ENCODE measurements at places on chromosomes 6 and 20. TPM values are rescaled to one million over a fixed set of nuclear protein-coding genes. Genes with fewer than 3 reads are reported as not detected.

GRCh38 chr6:43228951-43229802, at the start of gene DNPH1:
Gene DNPH1 (minus strand): TSS chr6:43229481. CDS start chr6:43229456, 25 bp downstream.
- peaks cover 23% of the 10 kb centered on the region for H3K4me1 ChIP-seq
- H3K27ac ChIP-seq: peak within 1 kb of the TSS; percentile 79
- ATAC-seq: peak; percentile 94

DNA sequence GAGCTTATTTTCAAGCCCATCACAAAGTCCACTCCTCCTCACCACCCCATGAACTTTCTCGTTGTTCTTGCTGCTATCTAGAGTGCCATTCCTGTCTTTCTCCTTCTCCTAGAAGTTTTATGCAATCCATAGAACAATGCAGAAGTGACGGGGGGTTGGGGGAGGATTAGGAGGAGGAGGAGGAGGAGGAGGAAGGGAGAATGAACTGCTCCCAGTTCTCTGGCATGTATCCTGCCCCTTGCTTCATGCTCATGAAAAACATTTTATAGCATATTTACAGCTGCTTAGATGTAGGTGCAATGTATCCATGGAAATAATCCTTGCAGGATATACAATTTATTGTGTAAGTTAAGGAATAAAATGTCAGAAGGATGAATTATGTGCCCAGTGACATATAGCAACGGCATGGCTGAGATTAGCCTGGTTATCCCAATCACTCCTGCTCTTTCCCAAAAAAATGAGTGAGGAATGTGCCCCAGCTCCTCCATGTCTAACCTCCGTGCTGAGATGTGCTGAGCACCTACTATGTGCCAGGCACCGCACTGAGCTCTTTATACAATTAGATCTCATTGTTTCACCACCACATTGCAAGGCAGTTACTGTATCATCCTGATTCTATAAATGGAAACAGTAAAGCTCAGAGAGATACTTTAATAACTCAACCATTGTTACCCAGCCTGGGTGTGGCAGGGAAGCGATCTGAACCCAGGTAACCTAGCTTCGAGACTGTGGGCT, 41.6 kb upstream of the TFAP2C start:
- ATAC-seq: no peak
- no peak overlapping the region for H3K4me3 ChIP-seq
- no peak overlapping the region for H3K27ac ChIP-seq
- H3K27me3 ChIP-seq: peaks cover 14% of the 10 kb centered on the region
- H3K4me1 ChIP-seq: no peaks in the 10 kb centered on the region

LRRN4 gene
- not detected for total RNA-seq

POM121L2 gene
- not detected for total RNA-seq

- H3K27me3 ChIP-seq: peaks cover 7% of the 10 kb centered on the region
- no peak for ATAC-seq
- no peak overlapping the region for H3K4me3 ChIP-seq
- no peak overlapping the region for H3K27ac ChIP-seq
These were observed 87.7 kb downstream of the TFAP2C start for GRCh38 chr20:56716806-56717205.
